ENCODE measurements at places on chromosomes 16 and 17.

DNA sequence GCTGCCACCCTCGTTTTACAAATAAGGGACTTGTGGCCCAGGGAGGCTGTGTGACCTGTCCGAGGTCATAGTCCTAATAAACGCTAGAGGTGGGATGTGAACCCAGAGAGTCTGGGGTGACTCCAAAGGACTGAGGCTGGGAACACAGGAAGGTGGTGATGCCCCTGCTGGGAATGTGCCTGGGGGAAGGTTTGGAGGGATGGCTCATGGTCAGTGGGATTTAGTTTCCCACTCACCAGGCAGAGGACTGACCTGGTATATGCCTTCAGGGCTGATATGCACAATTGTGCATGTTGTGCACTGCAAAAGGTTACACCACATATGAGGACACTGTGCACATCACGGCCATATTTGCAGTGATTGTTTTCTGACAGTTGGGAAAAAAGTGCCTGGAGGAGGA lies 13.9 kb upstream of the WNT9B start:
- DNase-seq: no peak

- DNase-seq: no peak
These were observed 29.3 kb downstream of the SREBF1 start for GRCh38 chr17:17807440-17807839.

- no peak for DNase-seq
These were observed 252.2 kb upstream of the DYNLRB2 start for GRCh38 chr16:80288616-80289015.

DNA sequence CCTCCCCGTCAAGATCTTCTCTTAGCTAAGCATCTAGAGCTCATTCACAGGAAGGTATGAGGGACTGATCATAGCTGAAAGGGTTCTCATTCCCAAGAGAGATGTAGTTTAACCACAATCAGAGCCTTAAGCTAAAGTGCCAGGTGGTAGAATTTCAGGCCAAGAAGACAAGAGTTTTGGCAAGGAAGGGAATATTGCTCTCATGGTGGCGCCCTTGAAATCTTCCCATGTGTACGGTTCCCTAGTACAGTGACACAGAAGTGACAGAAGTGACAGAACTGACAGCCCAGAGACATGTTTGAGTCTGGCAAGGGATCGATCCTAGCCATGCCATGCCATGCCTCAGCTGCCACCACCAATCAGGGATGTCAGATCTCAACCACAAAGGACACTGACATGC lies 2.5 kb downstream of the GRIN2C start:
- no peak for DNase-seq

DNA sequence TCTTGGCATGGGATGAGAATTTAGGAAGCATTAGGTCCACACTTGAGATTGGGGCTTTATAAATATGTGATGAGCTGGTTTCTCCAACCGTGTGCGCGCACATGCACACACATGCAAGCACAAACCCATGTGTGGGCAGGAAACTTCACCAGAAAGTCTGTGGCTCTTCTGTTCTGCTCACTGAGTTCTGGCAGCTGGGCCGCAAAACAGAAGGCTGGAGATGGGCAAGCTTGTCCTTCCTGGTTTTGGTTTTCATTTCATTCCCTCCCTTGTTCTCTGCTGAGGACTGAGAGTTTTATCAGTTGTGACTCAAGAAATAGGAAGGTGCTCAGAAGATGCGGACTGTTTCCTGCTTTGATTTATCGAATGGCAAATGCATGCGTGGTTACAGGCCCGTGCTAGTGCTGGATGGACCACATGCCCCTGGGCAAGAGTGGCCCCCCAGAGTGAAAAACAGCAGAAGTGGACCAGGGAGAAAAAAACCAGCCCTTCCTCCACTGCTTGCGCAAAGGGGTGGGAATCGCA lies 14.1 kb downstream of the MAP3K14 start:
- DNase-seq: no peak

DNA sequence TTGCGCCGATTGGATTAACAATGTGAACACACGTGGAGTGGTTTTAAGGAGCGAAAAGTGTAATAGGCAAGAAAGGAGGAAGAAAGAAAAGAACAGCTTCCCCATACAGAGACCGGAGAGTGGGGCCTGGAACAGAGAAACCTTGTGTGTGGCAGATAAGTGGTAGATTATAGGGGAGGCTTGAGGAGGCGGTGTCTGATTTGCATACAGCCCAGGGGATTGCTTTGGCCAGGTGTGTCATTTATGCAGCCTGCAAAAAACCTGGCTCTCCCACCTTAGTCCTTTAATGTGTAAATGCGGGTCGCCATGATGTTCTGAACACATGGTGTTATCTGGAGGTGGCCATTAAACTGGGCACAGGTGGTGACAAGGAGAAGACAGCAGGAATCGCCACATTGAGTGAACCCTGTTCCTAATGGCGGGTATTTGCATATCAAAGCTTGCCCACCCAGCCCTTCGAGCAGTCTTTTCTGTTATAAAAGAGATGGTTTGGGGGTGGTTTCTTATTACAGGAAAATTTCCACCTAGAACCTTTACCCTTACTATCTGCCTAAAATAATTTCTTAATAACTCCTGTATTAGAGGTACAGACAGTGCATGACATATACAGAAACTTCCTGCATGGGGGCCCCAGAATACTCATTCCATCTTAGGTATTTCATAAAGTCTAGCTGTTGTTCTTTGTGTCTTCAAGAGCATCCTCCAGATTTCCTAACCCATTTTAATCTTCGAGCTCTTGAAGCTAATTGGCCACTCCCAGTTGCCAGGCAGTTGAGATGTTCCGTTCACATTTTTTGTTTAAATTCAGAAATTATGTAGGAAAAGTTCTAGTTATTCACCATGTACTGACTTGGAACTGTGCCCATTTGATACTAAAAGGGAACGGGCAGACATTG lies 292.5 kb downstream of the RBFOX1 start:
- DNase-seq: no peak

- no peak for DNase-seq
These were observed 123.1 kb upstream of the MAF start for GRCh38 chr16:79723583-79724168.

DNA sequence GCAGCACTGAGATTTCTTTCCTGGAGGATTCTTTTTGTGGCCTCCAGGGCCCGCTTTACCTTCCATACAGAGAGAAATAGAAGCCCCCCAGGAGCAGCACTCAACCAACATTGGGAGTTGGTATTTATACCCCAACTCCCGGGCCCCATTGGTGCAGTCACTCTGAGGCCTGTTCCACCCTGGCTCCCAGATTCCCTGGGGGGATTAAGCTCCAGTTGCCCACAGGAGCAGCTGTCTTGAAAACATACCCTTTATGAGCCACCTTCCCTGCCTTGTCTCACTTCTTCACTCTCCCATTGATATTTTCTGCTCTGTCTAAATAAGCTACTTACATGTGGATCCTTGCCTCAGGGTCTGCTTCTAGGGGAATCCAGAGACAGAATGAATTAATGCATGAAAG lies 167.8 kb downstream of the KATNIP start:
- DNase-seq: no peak

- DNase-seq: no peak
These were observed 93.8 kb downstream of the CDC27 start for GRCh38 chr17:47095268-47095667.

- DNase-seq: no peak
These were observed 73.5 kb downstream of the CYLD start for GRCh38 chr16:50815382-50815781.

DNA sequence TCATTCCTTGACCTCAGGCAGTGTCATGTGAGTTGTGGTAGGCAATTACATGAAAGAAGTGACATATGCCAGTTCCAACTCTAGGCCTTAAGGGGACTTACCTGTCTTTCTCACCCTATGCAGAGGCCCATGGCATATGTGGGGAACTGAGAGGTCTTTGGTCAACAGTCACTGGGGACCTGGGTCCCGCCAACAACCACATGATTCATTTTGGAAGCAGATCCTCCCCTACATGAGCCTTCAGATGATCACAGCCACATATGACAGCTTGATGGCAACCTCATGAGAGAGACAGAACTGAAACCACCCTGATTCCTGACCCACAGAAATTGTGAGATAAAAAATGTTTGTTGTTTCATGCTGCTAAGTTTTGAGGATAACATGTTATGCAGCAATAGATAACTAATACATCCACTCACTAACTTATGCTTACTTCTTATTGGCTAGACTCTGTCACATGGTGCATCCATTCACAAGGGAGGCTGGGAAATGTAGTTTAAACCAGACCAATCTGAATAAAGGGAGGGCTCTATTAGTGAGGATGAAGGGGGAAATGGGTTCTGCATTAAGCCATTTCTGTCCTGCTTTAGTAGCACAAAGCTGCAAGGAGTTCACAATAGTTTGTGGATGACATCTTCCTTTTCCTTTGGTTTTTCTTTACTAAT lies 298.2 kb downstream of the HAPSTR1 start:
- DNase-seq: no peak

DNA sequence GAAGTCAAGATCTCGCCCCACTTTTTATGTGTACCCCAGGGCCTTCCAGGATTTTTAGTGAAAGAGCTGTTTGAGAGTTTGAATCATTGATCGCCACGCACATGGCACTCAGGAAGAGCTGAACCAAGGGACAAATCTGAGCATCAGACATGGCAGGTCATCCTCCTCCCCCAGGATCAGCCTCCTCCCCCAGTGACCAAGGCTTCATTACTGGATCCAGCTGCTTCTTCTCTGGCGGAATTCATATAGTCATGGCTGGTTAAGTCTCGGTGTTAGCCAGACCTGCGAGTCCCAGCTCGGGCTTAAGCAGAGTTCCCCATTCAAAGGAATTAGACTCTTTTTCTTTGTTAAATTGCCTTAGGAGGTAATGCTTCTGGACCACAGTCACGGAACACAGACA lies 32.5 kb downstream of the CDRT4 start:
- DNase-seq: no peak

GRCh38 chr17:6555331-6556120 lies 829 bp downstream of the PITPNM3 start:
- DNase-seq: no peak

DNA sequence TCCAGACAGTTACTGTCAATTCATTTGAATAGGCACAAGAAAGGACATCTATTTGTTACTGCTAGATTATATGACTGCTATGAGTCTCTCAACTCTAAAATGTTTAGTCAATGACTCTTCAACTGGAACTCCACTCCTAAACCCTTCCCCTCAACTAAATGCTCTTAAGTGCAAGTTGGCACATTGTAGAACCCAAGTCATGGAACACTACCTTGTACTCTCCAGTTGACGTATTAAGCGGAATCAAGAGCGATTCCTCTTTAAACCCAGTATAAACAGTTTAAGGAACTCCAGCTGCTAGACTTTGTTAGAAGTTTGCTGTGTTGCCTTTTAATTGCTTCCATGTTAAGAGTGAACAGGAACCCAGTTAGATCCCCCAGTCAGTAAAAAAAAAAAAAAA lies 44.6 kb downstream of the STH start:
- no peak for DNase-seq

- DNase-seq: no peak
These were observed 5.4 kb upstream of the FSCN2 start for GRCh38 chr17:81522491-81523401.

GRCh38 chr17:27381007-27381501 lies 75.2 kb upstream of the KSR1 start:
- peak; percentile 62 for DNase-seq

DNA sequence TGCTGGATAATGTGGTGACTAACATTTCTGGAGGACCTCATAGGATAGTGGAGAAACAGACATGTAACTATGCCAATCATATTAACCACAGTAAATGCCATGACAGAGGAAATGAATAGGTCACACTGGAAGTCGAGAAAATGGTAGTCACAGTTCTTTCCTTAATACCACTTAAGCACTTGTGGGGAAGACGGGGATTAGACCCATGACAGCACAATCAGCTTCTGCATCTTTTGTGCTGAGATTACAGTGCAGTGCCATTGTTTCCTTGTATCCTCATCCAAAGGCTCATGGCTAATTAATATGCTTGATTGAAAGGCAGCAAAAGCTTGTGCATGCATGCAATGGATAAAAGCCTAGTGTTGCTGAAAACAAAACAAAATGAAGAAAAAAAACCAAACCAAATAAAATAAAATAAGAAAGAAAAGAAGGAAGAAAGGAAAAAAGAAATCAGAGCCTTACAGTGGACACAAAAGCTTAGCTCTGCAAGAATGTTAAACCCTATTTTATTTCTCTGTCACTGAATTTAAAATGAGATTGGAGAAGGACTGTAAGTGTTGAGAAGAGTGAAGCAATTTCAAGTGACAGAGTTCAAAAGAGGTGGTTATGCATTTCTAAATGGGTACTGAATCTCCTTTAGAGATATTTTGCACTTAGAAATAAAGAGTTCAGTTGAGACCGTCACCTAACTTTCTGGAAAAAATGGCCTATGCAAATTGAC lies 1011.9 kb downstream of the CDH8 start:
- no peak for DNase-seq

DNA sequence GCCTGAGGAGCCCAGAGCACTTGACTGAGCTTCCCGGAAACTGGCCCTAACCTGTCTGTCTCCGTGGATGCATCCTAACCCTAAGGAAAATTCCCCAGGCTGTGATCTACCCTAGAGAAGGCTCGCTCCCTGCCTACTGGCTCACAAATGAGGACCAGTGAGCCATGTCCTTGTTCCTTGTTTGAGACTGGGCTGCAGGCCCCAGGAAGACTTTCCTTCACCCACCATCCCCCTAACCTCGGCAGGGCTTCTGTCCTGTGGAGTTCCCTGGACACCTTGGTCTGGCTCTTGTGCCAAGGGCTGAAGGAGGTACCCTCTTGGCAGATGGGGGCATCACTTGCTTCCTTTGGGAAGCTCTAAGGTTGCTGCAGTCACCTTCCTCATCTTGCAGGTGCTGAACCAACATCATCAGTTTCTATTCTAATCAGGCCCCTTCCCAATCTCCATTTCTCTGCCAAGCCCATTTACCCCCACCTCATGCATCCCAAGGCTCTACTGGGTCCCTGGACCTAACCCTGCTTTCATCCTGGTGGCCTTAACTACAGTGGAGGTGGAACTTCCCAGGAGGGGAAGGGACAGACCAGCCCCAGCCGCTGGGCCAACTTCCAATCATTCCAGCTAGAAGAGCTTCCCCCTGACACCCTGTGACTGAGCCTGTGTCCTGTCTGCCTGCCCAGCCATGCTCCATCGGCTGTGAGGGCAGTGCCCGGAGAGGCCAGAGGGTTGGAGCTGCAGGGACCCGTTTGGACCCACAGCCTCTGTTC lies 12.4 kb downstream of the RNF40 start:
- DNase-seq: no peak

- DNase-seq: no peak
These were observed 10.9 kb upstream of the UBALD2 start for GRCh38 chr17:76254275-76254674.

GRCh38 chr16:68696514-68696913 lies 40.6 kb upstream of the CDH1 start:
- no peak for DNase-seq

- DNase-seq: no peak
These were observed 22.5 kb upstream of the C16orf78 start for GRCh38 chr16:49351096-49351487.

GRCh38 chr16:66695935-66696668 lies 441 bp downstream of the CMTM4 start:
- peak; percentile 9 for DNase-seq

GRCh38 chr17:43897831-43898230 lies 9.5 kb downstream of the MPP2 start:
- DNase-seq: no peak

All from activated T-helper 1 cell treated with Interleukin-2 at 50 U/mL for 16 hours (primary cell).